Left renal pelvis (tissue), 4 donors: ENCODE measurements at places on chromosomes 11 and 22. TPM values are rescaled to one million over a fixed set of nuclear protein-coding genes. Genes with fewer than 3 reads are reported as not detected.

The BATF2 gene
- 2.5 TPM for polyA plus RNA-seq

The LYVE1 gene
- polyA plus RNA-seq: 147 TPM

The SMIM38 gene
- polyA plus RNA-seq: 0.42 TPM

The CHRDL2 gene
- 1.00 TPM for polyA plus RNA-seq

The CEP126 gene
- polyA plus RNA-seq: 5.0 TPM

The PGA4 gene
- polyA plus RNA-seq: 0.86 TPM

The CARD10 gene
- 27.7 TPM for polyA plus RNA-seq

The ART1 gene
- polyA plus RNA-seq: not detected

The TBX10 gene
- polyA plus RNA-seq: not detected

The SPA17 gene
- 16.8 TPM for polyA plus RNA-seq

The OR51I2 gene
- not detected for polyA plus RNA-seq

The MTA2 gene
- 83.7 TPM for polyA plus RNA-seq

The NUMA1 gene
- 325 TPM for polyA plus RNA-seq

The MS4A14 gene
- polyA plus RNA-seq: 0.38 TPM

The OR8H1 gene
- not detected for polyA plus RNA-seq

The KRTAP5-1 gene
- not detected for polyA plus RNA-seq

The NPAS4 gene
- 0.19 TPM for polyA plus RNA-seq

The CARS1 gene
- 23.5 TPM for polyA plus RNA-seq

The TRPM5 gene
- 0.61 TPM for polyA plus RNA-seq

The CD82 gene
- polyA plus RNA-seq: 13.8 TPM

The SCGB1C1 gene
- polyA plus RNA-seq: not detected

The MRPL48 gene
- 45.7 TPM for polyA plus RNA-seq

The C11orf91 gene
- polyA plus RNA-seq: not detected

The OR10A2 gene
- polyA plus RNA-seq: not detected

The C1QTNF4 gene
- polyA plus RNA-seq: 6.3 TPM

The CSF2RB gene
- 2.3 TPM for polyA plus RNA-seq

The NOX4 gene
- polyA plus RNA-seq: 50.3 TPM

The HEPHL1 gene
- 0.44 TPM for polyA plus RNA-seq

The DDI1 gene
- polyA plus RNA-seq: not detected

The TREH gene
- 1.4 TPM for polyA plus RNA-seq

The BCR gene
- 63.5 TPM for polyA plus RNA-seq

The PTPRCAP gene
- 2.3 TPM for polyA plus RNA-seq

The TRIM66 gene
- 5.2 TPM for polyA plus RNA-seq

The PIH1D2 gene
- 1.9 TPM for polyA plus RNA-seq

The NDUFV1 gene
- 137 TPM for polyA plus RNA-seq

The GRAMD1B gene
- 14.2 TPM for polyA plus RNA-seq

The PATE2 gene
- polyA plus RNA-seq: not detected

The RAG1 gene
- polyA plus RNA-seq: 3.2 TPM

The DLG2 gene
- polyA plus RNA-seq: 6.8 TPM

The BAIAP2L2 gene
- polyA plus RNA-seq: 1.3 TPM

The ARHGAP20 gene
- polyA plus RNA-seq: 24.9 TPM

The MS4A4A gene
- polyA plus RNA-seq: 10.3 TPM

The DEUP1 gene
- 1.5 TPM for polyA plus RNA-seq

The KCNK7 gene
- polyA plus RNA-seq: 0.40 TPM

The EXPH5 gene
- polyA plus RNA-seq: 5.0 TPM

The INPPL1 gene
- polyA plus RNA-seq: 185 TPM

The OR8G5 gene
- polyA plus RNA-seq: not detected

The DERL3 gene
- 3.0 TPM for polyA plus RNA-seq

The NECTIN1 gene
- 41.6 TPM for polyA plus RNA-seq

The TRIM34 gene
- 10.4 TPM for polyA plus RNA-seq

The MMP7 gene
- 26.4 TPM for polyA plus RNA-seq

The CDPF1 gene
- polyA plus RNA-seq: 16.9 TPM

The GSTT2 gene
- not detected for polyA plus RNA-seq

The TMEM45B gene
- polyA plus RNA-seq: 0.57 TPM

The NUDT22 gene
- polyA plus RNA-seq: 17.3 TPM

The CYP2D6 gene
- polyA plus RNA-seq: 1.8 TPM

The LRP5 gene
- polyA plus RNA-seq: 39.4 TPM
